Pons (tissue), 1 donor: ENCODE measurements at places on chromosomes 12 and 14.

DNA sequence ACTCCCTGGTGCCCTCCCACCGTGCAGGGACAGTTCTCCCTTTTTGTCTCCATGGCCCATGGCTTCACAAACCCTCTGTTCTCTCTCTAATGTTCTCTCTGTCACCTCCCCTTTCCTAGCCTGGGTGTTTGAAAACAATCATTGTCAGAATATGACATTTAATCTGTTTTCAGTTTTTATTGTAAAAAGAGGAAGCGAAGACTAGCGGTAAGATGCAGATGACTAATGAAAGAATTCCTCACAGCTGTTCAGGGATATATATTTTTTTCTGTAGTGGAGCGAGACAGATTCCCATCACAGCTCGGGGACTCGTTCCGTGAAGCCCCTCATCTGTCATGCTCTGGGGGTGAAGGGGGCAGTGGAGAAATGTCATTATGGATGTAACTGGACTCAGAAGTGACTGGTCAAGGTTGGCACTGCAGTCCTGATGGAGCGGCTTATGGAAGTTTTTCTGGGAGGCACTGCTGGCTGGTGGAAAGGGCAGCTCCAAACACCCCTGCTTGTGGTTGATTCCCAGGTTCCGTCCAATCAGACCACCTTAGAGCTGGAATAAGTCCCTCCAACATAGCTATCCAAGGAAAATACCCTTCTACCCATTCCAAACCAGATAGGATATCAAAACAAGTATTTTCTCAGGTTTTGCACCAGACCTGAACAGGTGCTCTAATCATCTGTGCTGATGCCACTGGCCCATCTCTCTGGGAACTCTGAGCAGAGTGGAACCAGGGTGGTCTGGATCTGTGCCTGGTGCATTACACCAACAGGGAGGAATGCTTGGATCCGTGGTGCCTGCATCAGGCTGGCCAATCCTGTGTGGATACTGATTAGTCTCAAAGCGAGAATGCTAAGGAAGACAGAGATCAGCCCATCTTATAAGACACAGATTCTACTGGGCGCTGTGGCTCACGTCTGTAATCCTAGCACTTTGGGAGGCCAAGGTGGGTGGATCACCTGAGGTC lies 84.7 kb downstream of the GPATCH2L start:
- DNase-seq = no peak

DNA sequence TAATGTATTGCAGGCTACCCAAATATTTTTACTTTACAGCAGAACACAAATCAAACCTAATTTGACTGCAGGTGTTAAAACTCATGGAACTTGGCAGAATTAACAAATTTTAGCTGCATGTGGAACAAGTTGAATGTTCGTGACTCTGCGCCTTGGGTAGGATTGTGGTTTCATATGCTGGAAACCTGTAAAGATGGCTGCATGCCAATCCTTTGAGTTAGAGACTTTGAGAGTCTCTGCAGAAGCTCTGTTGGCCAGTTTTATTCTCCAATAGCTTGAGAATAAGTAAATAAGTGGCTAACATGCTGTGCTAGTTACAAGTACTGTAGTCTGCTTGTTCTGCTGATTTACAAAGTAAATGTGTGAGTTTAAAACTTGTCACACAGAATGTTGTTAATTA lies 77.8 kb downstream of the PDE6H start:
- DNase-seq = no peak

GRCh38 chr12:55728186-55728938 lies 447 bp downstream of the CD63 start:
- DNase-seq = no peak

DNA sequence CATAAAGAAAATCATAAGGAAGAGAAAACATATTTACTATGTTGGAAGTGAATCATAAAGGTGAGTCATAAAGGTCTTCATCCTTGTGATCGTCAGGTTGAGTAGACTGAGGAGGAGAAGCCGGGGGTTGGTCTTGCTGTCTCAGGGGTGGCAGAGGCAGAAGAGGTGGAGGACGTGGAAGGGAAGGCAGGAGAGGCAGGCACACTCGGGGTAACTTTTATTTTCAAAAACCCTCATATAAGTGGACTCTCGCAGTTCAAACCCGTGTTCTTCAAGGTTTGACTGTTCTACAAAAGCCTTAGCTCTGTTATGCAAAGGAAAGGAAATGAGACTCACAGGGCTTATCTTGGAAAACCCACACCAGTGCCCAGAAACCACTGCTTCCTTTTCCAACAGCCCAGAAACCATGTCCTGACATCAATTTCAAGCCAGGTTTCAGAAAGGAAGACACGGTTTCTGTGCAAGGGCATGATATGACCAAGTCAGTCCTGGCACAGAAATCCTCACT lies 14.0 kb downstream of the SMCO2 start:
- no peak for DNase-seq

DNA sequence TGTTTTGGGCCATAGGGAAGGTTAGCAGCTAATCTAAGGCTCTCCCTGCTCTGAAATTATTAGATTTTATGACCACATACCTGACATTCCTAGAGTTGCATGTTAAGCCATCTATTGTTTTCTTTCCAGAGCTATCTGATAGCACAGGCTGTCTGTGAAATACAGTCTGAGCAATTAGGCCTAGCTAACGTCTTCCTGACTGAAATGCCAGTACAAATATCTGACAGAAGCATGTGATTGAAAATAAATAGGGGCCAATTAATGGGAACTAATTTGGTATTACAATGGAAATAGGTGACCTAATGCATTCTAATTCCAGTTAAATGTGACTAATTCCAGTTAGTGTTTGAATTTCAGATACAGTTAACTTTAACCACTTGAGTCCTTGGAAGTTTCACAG lies 115.2 kb downstream of the C12orf75 start:
- DNase-seq = no peak

DNA sequence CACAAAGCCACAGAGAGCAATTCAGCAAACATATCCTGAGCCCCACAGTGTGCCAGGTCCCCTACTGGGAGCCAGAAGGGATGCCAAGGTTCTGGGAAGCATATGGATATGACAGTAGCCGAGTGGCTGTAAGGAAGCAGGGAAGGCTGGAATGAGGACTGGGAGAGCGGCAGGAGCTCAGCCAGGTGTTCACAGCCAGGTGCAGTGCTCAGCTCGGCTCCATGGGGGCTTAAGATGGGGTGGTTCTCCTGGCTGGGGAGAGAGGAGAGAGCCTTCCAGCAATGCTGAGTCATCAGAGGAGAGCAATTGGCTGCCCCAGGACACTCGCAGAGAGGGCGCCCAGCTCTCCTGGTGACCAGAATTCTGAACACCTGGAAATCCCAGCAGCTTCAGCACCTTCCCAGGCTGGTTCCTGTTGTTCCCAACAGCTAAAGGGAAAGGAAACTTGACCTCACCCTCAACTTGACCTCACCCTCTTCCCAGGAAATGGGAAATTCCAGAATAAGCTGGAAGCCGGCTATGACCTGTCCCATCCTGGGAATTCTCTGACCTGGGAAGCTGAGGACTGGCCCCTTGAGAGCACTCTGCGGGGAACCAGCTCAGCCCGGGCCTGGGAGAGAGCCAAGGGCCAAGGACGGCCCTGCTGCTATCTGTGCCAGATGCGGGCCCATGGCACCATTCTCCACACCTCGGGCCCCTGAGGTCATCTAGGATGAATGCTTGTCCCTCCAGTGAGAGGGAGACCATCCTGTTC lies 34.6 kb downstream of the SLC6A12 start:
- DNase-seq = no peak

DNA sequence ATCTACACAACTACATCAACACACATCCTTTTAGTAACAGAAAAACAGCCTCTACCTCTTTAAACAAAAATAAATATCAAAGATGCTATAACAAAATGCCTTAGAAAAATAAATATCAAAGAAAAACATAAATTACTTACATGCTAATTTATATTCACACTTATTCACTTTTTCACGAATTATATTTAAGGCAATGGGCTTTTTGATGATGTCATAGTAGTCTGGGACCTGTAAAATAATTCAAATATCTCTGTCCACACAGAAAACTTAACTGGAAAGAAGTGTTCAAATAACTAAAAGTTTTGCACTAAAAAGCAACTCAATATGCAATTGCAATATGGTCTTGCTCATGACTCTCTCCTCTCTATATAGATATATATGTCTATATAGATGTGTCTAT lies 40.3 kb upstream of the CFL2 start:
- no peak for DNase-seq
